ENCODE measurements at places on chromosomes 3 and 15.
A peak's percentile ranks its signal among the peaks of the same experiment; 100 is the strongest.

GRCh38 chr15:63626955-63627354, 29.8 kb downstream of the FBXL22 start:
- no peak for DNase-seq

DNA sequence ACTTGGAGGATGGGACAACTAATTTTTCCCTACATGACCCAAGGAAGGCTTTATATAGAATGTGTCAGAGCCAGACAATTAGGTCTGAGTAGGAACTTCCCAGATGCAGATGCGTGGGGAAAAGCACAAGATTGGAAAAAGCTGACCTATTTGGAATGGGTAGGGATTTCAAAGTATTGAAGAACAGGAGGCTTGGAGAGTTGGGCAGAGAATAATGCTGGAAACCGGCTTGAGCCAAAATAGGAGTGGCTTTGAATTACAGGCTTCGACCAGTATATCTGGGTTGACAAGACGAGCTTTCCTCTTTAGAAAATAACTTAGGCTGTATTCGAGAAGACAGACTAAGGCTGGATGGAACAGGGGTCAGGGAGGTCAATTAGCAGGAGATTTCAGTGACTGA, 181.1 kb downstream of the GBE1 start:
- DNase-seq, result no peak

- DNase-seq, result no peak
Measured at GRCh38 chr3:195872800-195873199, 35.6 kb downstream of the TNK2 start.

- no peak for DNase-seq
Measured at GRCh38 chr3:57820479-57820878, 64.4 kb downstream of the SLMAP start.

DNA sequence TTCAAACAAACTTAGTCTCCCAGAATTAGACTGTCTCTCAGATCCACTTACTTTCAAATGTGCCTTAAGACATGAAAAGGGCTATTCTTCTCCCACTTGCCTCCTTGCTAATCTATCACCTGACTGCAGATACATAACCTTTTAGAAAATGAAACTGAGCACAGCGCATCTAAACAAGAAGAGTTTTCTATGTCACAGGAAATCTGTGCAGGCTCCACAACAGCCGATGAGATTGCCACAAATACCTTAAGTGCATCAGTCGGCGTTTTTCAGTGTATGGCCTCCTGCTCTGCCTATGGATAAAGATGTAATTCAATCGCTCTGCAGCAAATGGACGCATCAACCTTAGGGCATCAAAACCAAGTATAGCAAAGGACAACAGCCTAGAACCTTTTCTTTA, 544.2 kb downstream of the FOXP1 start:
- DNase-seq, result no peak

DNA sequence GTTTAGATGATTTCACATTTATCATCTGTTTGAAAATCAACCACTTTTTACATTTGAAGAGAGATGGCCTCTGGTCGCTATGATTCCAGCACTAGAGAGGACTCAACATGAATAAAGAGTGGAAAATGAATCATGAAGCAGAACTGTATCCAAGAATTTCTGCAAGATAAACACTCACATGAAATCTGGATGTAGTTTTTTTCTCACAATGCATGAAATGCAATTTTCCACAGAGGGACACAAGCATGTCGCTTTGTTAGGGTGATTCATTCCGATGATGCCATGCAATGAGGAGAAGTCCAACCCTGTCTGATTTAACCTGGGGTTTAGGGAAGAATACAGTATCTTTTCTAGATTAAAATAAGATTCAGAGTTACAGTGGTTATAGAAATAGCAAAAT, 50.4 kb upstream of the ADCY5 start:
- no peak for DNase-seq

- peak; percentile 72 for DNase-seq
Measured at GRCh38 chr15:77821188-77821958, 188.7 kb upstream of the LINGO1 start.

GRCh38 chr3:110767838-110768237, 303.8 kb upstream of the NECTIN3 start:
- no peak for DNase-seq

- no peak for DNase-seq
Measured at GRCh38 chr15:74317820-74318375, 49.5 kb downstream of the CYP11A1 start.

GRCh38 chr3:158794936-158795518, 6.8 kb upstream of the MFSD1 start:
- no peak for DNase-seq

- DNase-seq, result peak; percentile 55
Measured at GRCh38 chr15:38991126-38991525, 426.5 kb upstream of the RASGRP1 start.

- DNase-seq, result peak; percentile 62
Measured at GRCh38 chr3:185353823-185354614, 8.9 kb upstream of the MAP3K13 start.

GRCh38 chr3:173529062-173529711, 131.6 kb downstream of the NLGN1 start:
- peak; percentile 40 for DNase-seq
